Naive thymus-derived CD4-positive, alpha-beta T cell (primary cell): ENCODE measurements at places on chromosomes 5 and 9. TPM values are rescaled to one million over a fixed set of nuclear protein-coding genes. Genes with fewer than 3 reads are reported as not detected.
A peak's percentile ranks its signal among the peaks of the same experiment; 100 is the strongest.

DNA sequence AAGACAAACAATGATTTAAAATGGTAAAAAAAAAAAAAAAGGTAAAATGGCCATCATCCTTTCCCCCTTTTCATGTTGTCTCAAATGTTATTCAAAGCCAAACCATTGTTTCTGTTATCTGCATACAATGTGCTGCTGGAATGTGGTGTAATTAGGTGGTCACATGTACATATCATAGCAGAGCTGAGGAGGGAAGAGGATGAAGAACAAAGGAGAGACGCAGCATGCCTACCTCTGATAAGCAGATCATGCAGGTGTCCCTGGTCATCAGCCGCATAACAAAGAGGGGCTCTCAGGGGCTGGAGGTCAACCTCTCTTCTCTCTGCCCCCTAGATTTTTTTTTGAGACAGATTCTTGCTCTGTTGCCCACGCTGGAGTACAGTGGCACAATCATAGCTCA lies 141.0 kb downstream of the CARTPT start:
- no peak for DNase-seq

Gene CFAP90
- total RNA-seq = not detected

Gene C9
- not detected for total RNA-seq

GRCh38 chr5:163888366-163888765 lies 382.9 kb downstream of the MAT2B start:
- DNase-seq = no peak

DNA sequence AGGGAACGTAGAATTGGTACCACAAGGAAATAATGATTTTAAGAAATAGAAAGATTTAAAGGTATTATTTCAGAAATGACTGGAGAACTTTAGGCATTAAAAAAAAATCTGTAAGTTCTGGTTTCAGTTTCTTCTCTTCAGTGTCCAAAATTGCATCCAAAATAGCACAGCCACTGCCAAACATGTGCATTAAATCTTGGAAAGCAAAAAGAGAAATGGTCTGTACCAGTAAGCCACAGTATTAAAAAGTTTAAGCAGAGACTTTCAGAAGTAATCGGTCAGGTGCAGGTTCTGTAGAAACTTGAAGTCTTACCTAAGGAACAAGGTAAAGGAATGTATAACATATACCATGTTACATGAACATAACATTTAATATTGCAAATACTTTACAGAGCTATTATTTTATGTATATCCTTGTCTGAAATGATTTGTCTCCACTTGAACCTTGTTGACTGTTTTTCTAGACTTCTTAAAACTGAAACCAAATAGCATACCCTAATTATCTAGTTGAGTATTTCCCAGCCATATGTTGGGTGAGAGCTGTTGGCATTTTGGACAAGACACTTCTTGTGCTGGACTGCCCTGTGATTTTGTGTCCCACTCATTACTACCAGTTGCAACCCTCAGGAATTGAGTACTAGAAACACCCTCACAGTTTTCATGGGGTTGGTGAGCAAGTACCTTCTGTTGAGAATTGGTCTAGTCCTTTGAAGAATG lies 32.1 kb downstream of the NIPBL start:
- DNase-seq = no peak

Gene EFCAB9
- not detected for total RNA-seq

GRCh38 chr5:87004101-87004500 lies 263.6 kb upstream of the RASA1 start:
- DNase-seq = no peak

GRCh38 chr5:125424402-125425141 lies 678.1 kb upstream of the ZNF608 start:
- no peak for DNase-seq

GRCh38 chr9:63859475-63860215 lies 1425.4 kb downstream of the FOXD4L5 start:
- DNase-seq = peak; percentile 51

Gene SEMA6A
- not detected for total RNA-seq

GRCh38 chr5:98524773-98525172 lies 248.7 kb upstream of the RGMB start:
- no peak for DNase-seq

- DNase-seq = no peak
Measured at GRCh38 chr5:16902846-16903245, 33.2 kb downstream of the MYO10 start.

DNA sequence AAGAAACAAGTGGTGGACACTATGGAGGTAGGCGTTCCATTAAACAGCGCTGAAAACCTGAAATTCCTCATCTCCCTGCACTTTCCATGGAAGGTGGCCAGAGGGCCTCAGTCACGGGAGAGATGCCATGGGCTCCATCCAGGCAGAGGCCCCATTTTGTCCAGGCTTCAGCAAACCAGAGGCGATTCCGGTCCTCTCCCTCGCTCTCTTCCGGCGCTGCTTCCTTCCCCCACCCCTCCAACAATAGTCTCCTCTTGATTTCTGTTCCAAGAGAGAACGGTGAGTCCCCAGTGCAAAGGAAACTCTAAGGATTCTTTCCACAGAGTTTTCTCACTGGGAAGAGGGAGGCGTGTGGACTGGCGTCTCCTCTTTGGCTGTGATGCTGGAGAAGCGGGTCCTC lies 7.5 kb downstream of the ZNF366 start:
- DNase-seq = no peak

DNA sequence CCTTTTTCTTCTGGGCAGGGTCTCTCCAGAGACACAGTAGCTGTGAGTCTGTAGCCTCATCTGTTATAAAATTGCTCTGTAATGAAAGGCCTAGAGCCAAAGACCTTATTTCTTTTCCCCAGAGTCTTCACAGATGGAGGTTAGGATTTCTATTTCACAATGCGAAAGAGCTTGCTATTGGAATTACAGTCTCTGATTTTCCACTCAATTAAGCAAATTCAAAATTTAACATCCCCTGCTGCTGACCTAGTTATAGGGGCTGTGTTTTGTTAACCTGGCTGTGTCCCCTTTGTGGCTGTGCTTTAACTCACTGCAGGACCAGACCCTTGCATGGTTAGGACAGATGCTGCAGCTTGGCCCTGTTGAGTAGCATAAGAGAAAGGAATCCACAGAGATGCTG lies 190.3 kb upstream of the NMUR2 start:
- DNase-seq = no peak

DNA sequence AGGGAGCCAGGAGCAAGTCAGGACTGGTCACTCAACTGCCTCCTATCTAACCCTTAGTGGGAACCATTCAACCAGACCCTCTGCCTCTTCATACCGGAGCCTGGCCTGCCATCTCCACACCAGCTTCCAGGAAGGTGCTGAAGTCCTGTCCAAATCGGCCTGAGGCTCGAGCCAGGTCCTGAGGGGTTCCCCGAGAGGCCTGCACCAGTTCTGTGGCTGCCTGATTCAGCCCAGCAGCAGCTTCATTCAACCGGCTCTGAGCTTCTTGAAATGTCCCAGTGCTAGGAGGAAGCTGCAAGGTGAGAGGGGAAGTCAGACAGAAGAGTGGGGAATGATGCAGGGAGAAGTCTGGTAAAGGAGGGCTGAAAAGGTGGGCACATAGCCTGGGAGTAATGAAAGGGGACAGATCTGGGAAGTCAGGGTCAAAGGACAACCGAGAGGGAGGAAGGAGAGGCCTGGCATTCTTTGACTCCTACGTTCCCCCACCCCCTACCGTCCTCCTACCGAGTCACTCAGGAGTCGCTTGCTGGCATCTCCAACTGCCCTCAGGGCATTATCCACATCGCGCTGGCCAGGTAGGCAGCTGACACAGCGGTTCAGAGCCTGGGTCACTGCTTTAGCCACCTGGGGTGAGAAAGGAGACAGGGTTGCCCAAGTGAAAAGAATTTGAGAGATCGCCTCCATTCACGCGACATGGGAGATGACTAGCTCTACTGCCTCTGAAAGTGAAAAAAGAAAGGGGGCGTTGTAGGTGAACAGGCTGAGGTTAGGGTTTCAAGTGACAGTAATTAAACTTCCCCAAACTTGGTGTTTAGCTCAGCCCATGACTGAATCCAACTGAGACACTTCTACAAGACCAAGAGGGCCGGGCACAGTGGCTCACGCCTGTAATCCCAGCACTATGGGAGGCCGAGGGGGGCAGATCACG lies 20.2 kb downstream of the TLN1 start:
- DNase-seq = no peak

DNA sequence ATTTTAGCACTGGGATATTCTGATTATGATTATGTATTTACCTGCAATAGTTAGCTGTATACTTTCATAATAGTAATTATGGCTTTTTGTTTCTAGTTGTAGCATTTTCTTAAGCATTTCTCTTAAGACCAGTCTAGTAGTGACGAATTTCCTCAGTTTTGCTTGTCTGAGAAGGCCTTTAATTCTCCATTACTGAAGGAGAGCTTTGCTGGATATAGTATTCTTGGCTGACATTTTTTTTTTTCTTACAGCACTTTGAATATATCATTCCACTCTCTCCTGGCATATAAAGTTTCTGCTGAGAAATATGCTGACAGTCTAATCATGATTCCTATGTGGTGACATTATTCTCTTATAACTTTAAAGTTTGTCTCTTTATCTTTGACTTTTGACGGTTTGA lies 181.1 kb upstream of the DMRTA1 start:
- DNase-seq = no peak

Gene PCDHGA7
- not detected for total RNA-seq

Gene CDH10
- total RNA-seq = not detected

DNA sequence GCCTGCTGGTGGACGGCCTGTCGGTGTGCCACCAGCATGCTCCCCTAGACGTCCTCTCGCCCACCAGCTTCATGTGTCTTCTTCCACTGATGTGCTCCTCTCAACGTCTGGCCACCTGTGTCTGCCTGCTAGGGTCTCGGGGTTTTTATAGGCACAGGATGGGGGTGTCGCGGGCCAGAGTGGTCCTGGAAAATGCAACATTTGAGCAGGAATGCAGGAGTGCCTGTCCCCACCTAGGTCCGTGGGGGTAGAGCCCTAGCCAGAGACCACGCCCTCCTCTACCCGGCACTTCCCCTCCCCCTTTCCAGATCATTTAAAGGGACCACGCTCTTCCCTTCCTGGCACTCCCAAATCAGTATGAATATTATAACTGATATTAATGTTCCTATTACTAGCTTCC lies 48.0 kb upstream of the OSMR start:
- no peak for DNase-seq

Gene GABRA6
- total RNA-seq = not detected

Gene ITGA2
- total RNA-seq = 0.51 TPM

GRCh38 chr5:122774519-122774860 lies 390 bp upstream of the SNX2 start:
- no peak for DNase-seq

Gene CEP120
- total RNA-seq = 74.6 TPM

GRCh38 chr9:130962418-130963316 lies 23.6 kb upstream of the FIBCD1 start:
- DNase-seq = no peak

Gene FAM221B
- not detected for total RNA-seq

GRCh38 chr9:133354766-133355165 lies 1.5 kb downstream of the SURF1 start:
- DNase-seq = no peak

DNA sequence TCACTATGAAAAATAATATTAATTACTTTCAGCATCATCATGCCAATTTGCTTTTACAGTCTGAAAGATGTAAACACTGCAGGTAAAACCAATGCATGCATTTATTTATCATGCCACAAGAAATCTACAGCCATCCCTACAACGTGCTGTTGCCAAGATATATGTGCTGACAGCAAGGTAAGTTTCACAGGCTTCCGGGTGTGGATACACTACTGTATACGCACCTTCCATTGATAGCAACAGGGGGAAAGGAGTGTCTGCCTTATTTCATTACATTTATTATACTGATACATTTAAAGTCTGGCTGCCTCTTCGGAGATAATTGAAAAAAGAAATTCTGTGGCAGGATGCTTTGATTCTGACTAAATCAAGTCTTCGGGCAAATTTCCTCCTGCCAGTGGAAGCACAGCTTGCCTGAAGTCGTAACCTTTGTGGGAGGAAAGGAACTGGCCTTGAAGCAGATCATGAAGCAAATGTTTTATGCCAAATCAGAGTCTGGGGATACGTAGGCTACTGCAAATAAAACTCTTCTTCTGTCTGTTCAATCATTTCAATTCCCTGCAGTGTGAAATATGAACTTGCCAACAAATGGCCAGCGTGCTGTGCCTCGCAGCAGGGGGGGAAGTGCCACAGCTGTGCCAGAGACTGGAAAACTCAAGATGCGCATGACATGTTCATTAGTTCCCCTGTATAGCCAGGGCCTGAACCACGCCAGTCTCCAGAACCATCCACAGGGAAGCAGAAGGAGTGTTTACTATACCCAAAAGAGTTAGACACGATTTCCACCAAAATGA lies 268.1 kb downstream of the EFNA5 start:
- no peak for DNase-seq

GRCh38 chr9:27924502-27924901 lies 351.2 kb upstream of the C9orf72 start:
- no peak for DNase-seq

Gene CD180
- total RNA-seq = 2.0 and 3.1 TPM in 2 replicates

Gene SLCO4C1
- total RNA-seq = 3.7 TPM

Gene PCDHB13
- total RNA-seq = not detected

- DNase-seq = no peak
Measured at GRCh38 chr9:35044071-35044470, 28.4 kb downstream of the VCP start.

Gene GFRA3
- not detected in 2 replicates for total RNA-seq

DNA sequence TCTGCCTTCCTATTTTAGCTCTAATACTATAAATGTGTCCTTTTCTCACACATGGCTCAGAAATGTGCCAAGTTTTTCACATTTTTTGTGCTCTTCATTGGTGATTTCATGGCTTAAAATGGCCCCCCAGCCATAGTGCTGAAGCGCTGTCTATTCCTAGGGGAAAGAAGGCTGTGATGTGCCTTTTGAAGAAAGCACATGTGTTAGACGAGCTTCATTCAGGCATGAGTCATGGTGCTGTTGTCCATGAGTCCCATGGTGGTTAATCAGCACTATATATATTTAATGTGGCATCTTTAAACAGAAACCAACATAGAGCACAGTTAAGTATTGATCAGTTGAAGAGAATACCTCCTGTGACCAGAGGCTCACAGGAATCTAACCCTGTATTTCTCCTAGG lies 55.8 kb downstream of the PDE8B start:
- no peak for DNase-seq

GRCh38 chr9:129164246-129164930 lies 13.7 kb downstream of the IER5L start:
- DNase-seq = no peak

- DNase-seq = peak; percentile 26
Measured at GRCh38 chr5:79133657-79134451, 22.2 kb downstream of the BHMT start.

Gene PCDHA2
- not detected for total RNA-seq
